Left forelimb (tissue), 1 donor: ENCODE measurements at places on chromosomes 12 and 14.

DNA sequence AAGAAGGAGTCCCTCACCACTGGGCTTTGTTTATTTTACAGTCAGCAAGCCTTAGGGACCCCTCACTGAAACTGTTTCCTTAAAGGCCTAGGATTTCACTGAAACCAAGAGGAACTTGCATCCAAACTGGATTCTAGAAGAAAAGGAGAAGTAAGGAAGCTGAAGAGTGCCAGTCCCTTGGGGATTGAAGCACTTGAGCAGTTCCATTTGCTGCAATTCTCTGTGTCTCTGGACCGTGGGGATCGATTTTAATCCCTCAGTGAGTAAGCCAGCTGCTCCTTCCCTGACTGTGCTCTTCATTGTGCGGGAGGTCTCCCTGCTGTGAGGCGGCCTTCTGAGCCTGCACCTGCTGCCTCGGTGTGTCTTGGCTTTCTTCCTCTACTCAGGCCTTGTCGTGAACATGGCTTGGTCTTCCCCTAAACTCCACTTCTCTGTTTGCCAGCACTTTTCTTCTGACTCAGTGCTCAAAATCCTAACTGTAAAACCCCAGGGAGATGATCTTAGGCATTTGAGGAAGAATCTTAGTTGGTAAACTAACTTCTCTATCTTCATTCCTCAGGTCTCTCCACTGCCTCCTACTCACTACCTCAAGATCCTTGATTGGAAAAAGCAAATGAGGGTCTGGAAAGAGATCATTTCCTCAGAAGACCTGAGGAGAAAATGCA lies 132.6 kb downstream of the SLC38A6 start:
- DNase-seq: no peak

- DNase-seq: no peak
Observed at GRCh38 chr12:40152783-40153383, 47.0 kb upstream of the SLC2A13 start.

- no peak for DNase-seq
Observed at GRCh38 chr14:61864329-61864898, 102.2 kb downstream of the SNAPC1 start.

GRCh38 chr12:26773313-26774104 lies 59.5 kb downstream of the ITPR2 start:
- DNase-seq: no peak

GRCh38 chr12:97380440-97380839 lies 82.2 kb upstream of the RMST start:
- no peak for DNase-seq

DNA sequence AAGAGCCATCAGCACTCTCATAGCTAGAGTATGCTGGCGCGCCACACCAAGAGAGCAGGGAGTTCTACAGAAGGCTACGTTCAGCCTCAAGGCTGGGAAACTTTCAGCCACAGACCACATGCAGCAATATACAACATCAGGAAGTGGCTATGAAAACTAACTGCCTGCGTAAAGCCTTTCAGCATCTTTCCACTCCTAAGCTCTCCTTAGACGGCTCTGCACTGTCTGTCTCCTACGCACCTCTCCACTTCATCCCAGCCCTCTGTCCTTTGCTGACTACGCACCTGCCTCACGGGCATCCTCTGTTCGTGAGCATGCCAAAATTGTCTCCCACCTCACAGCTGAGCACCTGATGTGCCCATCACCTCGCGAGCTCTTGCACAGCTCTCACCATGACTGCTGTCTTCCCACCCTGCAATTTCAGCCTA lies 9.7 kb downstream of the MPHOSPH9 start:
- no peak for DNase-seq

GRCh38 chr12:53791735-53792326 lies 40.1 kb upstream of the CISTR start:
- DNase-seq: no peak

GRCh38 chr14:103362780-103363179 lies 22.4 kb upstream of the MARK3 start:
- no peak for DNase-seq

DNA sequence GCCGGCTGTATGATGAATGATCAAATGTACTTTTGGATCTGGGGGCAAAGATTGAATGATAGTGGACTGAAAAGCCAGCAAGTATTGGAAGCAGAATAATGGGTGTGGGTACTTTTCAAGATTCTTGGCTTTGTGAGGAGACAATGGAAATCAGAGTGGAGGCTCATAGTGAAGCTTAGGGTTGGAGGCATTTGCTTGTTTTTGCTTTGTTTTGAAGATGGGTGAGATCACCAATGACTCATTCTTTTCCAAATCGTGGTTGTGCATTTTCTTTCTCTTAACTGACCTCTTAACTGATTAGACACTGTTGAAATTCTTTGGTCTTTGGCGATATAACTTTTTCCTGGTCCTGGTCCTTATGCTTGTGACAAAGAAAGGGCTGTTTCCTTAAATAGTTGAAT lies 54.4 kb downstream of the PELI2 start:
- DNase-seq: no peak

DNA sequence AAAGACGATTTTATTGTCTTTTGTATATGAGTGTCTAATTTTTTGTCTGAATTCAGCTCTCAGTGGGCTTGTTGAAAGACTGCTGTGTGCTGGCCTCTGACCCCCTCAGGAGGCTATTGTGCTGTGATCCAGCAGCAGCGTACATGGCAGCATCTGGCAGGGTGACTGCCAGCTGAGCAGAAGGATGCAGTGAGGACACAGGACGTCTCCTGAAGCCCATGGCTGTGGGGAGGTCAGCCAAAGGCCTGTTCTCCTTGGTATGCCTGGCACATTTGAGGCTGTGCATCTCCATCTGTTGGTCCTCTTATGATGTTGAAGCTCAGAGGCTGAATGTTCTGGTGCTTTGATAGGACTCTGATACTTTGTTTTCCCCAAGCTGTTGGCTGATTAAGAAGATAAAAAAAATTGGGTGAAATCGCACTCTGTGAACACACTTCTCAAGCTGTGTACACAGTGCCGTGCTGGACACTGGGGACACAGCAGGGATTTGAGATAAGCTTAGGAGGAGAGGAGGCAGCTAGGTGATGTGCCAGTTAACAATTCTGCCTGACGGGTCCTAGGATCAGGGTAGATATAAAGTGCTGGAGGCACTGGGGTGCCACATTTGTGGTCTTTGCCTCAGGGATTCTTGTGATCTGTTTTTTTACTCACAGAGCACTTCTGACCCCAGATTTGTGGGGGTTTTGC lies 37.5 kb downstream of the EID3 start:
- DNase-seq: no peak

GRCh38 chr14:21924479-21924878 lies 250.9 kb upstream of the OR4E1 start:
- no peak for DNase-seq

- no peak for DNase-seq
Observed at GRCh38 chr12:6843118-6843902, 2.6 kb downstream of the GNB3 start.

DNA sequence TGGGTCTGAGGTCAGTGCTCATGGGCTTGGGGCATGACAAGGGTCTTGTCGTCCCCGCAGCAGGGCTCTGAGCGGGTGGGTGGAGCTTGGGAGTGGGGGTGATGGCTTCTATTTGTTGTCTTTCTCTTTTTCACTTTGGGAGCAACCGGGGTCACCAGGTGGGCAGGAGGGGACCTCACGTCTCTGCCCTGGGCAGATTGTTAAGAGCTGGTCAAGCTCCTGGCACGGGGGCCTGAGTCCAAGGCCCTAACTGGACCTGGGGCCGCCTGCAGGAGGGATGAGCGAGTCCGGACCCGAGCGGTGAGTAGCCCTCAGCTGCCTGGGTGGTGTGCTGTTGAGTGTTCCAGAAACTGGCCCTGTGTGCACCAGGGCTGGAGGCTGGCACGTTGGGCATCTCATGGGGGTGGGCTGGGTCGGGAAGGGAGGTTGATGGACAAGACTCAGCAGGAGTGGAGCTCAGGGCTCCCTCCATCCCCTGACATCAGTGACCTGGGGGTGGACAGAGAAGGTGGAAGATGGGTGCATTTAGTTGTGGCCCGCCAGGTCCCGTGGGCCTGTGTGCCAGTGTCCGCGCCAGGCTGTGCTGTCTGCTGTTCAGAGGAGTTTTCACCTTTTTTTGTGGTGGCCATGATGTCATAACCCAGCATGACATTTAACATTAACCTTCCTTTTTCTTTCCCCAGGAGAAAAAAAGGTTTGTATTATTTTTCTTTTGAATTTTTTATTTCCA lies 27.5 kb downstream of the RTL1 start:
- DNase-seq: no peak

DNA sequence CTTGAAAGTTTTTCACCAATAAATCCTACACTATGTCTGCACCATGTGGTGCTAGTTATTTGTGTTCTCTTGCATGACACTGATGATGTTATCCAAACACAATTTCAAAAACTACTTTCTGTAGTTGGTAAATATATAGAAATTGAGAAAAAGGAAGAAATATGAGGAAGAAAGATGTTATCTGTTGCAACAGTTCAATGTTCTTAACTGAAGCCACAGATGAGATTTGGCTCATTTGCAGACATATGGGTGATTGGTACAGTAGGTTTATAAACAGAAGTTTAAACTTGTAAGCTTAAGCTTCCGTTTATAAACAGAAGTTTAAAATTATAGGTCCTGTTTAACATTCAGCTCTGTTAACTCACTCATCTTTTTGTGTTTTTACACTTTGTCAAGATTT lies at the start of gene CLEC12A:
CLEC12A (plus strand) TSS at position 229 of the 400 bp plus-strand sequence. CDS start 188 bp downstream, outside the sequence.
- DNase-seq: no peak

- DNase-seq: no peak
Observed at GRCh38 chr14:21534576-21534975, 8.4 kb upstream of the SALL2 start.

- DNase-seq: no peak
Observed at GRCh38 chr12:129772501-129773493, 131.0 kb downstream of the TMEM132D start.

DNA sequence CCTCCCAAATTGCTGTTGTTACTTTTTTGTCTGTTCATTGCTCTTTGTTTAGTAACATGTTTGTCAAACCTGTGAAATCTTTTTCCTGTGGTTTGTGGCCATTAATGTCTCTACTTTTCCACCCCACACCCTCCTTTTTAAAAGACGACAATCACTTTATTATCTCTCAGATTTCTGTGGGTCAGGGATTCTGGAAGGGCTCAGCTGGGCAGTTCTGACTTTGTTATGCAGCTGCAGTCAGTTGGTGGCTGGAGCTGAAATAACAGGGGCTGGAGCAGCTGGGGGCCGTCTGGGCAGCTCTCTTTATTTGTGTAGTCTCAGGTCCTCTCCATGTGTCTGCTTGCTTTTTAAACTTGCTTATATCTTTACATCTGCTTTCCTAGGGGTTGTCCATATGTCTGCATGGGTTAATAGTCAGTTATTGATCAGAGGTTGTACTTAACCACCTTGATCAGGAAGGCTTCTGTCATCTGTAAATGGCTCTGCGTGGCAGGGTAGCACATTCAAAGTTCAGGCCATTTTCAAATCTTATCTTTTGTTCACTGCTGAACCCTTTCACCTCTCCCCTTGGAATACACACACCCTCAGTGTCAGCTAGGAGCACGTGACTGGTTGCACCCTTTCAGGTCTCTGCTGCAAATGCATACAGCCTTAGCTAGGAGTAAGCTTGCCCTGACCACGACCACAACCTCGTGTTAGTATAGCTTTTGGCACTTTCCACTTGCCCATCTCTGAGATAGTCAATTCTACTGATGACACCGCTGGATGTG lies 27.9 kb downstream of the BORCS5 start:
- DNase-seq: no peak

DNA sequence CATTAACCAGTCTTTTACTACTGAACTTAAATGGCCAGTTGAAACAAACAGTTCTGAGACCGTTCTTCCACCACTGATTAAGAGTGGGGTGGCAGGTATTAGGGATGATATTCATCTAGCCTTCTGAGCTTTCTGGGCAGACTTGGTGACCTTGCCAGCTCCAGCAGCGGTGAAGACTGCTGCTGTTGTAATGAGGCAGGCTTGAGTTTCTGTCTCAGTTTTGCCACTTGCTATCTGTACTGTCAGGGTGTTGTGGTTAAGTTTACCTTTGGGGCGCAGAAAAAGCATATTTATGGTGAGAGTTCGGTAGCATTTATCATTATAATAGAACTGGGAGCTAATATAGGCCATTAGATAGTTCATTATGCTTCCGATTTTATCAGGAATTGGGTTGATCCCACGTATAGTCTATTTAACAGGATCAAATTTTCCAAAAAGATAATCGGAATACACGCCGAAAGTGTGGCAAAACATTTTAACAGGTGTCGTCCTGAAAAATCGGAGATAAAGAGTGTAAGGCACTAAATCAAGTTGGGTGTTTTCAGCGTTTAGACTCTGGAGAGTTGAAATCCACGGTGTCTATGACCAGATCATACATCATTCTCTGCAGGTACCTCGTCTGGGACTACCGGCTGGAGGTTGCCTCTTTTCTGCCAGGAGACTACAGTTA lies 688 bp upstream of the NECAP1 start:
- no peak for DNase-seq

DNA sequence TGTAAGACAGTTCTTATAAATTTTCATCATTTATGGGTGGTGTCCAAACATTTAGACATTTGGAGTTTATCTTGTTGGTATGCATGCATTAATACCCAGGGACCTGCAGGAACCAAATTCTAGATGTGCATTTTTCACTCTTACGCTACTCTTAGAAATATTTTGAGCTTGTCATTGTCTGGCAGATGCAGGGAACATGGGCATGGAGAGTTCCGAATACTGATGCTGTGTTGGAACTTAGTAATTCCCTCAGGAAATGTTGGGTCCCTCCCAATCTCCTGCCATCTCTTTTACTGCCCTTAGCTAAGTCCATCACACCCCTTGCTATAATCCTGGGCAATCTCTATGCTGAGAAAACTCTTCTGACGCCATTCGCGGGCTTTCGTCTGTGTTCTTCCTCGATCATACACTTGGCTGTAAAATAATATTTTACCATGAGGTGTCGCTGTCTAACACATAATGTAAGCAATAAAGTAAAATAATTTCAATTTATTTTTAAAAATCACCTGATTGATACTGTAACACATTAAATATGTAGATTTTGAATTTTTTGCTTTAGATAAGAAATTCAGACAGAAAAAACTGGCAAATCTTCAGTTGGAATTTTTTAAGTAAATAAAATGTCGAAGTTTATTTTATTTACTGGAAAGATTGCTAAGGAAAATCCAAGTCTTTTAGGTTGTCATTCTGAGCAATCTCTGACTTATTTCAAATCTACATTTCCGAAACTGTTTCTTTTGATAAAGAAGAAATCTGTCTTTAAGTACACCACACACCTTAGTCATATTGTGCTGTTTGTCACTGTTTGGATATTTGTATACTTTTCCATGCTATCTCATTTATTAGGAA lies 304.1 kb upstream of the SSTR1 start:
- no peak for DNase-seq

- DNase-seq: no peak
Observed at GRCh38 chr12:115468087-115468510, 784.1 kb upstream of the TBX3 start.

GRCh38 chr12:106994579-106995220 lies 7.8 kb upstream of the MTERF2 start:
- no peak for DNase-seq

GRCh38 chr12:129063600-129063999 lies 210.3 kb downstream of the GLT1D1 start:
- no peak for DNase-seq
